RPMI7951 (cell line): ENCODE measurements at places on chromosomes 7 and 10. TPM values are rescaled to one million over a fixed set of nuclear protein-coding genes. Genes with fewer than 3 reads are reported as not detected.
A peak's percentile ranks its signal among the peaks of the same experiment; 100 is the strongest.

DNA sequence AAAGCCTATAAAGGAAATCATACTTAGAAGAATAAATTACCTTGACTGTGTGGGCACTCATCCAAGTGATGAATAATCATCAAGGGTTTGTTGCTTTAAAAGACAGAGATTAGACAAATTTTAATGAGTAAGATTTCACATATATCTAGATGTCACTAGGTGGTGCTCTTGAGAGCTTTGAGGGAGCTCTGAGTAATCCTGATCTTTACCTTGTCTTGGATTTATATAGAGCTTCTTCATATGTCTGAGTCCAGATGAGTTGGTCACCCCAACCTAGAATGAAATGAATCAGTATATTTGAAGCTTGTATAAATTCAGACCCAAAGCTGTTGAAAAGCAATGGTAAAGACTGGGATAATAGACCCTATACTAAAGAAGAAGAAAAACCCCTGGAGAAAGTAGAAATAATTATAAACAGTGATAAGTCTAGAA is 3.7 kb downstream of the AGR2 start:
- peak; percentile 85 for DNase-seq

GRCh38 chr10:70967591-70968587 is 79.5 kb upstream of the PCBD1 start:
- DNase-seq = peak; percentile 48

DNA sequence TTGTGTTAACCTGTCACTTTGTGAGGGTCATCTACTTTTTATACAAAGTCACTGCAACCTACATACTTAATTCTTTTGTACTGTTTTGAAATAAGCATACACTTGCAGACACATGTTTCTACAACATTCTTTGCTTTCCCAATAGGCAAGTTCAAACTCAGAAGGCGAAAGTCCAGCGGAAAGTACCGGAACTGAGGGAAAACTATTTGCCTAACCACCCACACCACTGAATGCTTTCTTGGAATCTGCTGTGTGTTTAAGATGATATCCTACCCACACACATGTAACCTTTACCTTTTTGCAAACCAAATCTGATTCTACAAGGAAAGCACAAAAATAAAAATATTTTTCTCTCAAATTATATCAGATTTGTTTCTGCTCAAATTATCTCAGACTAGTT is 139.4 kb upstream of the AGR3 start:
- no peak for DNase-seq

DNA sequence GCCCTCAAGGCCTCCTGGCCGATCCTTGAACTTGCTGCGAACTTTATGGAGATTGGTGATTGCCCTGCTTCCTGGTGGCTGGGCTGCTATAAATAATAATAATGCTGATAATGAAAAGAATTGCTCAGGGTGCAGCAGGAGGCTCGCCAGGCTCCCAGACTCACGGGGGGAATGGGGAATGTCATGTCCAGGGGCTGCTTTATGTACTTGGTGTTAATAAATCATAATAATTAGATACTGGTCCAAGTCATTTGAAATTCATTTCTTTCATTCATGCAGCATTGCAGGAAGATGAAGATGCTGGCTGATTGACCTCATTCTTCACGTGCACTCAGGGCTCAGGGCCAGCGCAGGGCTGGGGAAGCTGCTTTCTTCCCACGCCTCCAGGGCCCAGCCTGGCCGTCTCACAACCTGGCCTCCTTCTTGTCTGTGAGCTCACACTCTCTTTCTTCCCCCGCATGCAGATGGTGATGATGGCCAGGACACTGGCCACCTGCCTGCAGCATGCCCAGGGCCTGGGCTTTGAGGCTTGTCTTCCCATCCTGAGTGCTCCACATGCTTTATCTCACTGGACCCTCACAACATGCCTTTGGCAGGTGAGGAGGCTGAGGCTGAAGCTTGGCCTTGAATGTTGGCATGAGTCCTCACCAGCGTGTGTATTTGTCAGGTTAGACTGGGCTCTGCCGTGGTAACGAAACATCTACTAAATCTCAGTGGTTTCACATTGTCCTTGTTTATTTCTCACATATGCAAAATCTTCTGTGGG is 138.4 kb upstream of the TNS3 start:
- peak; percentile 35 for DNase-seq

DNA sequence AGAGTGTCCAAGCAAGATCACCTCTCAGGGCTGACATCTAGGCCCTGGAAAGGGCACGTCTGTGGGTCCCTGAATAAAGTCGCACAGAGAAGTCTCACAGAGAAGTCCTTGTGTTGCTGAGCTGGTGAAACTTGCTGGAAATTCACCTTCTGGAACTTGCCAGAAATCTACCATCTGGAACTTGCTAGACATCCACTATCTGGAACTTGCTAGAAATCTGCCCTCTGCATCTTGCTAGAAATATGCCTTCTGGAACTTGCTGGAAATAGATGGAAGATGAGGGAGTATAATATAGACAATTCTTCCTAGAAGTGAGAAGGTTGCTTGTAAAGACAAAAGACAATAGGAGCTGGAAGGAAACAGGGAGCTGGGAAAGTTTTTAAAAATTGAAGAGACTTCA is 5.4 kb upstream of the TAX1BP1 start:
- DNase-seq = no peak

The LIPK gene
- total RNA-seq = not detected in 2 replicates

The CPN1 gene
- not detected in 2 replicates for total RNA-seq

- DNase-seq = peak; percentile 74
Measured at GRCh38 chr7:20351901-20352300, 21.2 kb downstream of the ITGB8 start.

DNA sequence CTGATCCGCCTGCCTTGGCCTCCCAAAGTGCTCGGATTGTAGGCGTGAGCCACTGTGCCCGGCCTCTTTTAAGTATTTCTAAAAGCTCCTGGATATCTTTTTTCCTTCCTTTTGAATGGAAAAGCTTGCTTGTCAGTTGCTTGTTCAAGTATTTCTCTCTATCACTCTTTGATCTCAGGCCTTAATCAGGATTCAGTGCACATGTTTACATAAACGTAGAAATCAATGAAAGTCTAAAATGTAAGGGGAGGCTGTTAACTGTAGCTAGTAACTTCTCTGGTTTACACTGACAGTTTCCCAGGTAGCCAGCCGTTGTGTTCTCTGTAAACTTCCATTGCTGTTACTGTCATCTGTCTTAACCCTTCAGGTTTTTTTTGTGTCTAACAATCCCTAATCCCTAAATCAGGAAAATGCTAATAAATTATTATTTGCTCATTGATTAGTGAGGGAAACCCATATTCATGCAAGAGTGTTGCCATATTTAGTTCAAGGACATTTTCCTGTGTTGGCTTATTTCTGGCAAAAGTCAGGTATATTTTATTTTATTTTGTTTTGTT is 1.5 kb upstream of the PRPF18 start:
- no peak for DNase-seq

GRCh38 chr10:110425684-110426293 is 71.9 kb upstream of the DUSP5 start:
- DNase-seq = peak; percentile 91

- peak; percentile 59 for DNase-seq
Measured at GRCh38 chr7:21543528-21544302, 876 bp downstream of the DNAH11 start.

DNA sequence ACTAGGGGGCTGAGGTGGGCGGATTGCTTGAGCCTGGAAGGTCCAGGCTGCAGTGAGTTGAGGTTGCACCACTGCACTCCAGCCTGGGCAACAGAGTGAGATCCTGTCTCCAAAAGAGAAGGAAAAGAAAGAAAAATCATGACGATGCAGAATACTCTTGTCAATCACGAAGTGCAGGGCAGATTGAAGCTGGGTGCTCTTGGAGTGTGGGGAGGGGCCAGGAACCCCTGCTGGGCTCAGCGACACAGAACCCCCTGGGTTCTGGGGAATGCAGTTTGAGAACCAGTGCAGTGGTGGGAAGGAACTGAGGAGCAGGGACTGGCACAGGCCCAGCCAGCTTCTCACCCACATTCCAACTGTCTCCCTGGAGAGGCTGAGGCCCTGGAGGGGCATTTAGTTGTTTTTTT is 10.8 kb upstream of the INTS1 start:
- peak; percentile 23 for DNase-seq

GRCh38 chr7:149552799-149553198 is 55.2 kb upstream of the ZNF746 start:
- no peak for DNase-seq

- peak; percentile 76 for DNase-seq
Measured at GRCh38 chr7:105691680-105692564, 110.6 kb upstream of the EFCAB10 start.

DNA sequence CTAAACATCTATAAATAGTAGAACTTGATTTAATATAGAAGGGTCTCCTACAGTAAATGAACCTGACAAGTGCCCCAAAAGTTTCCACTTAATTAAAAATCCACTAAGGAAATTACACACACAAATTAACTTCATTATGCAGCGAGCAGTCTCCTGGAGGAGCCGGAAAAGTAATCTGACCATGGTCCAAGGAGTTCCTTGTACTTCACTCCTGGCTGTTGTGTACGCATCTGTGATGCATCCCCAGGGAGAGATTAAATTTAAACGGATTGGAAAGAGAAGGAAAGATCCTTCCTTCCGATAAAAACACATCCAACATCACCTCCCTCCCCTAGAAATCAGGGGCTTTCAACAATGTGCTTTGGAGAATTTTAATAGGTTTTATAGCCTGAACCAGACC is 85.5 kb downstream of the PARD3 start:
- no peak for DNase-seq

DNA sequence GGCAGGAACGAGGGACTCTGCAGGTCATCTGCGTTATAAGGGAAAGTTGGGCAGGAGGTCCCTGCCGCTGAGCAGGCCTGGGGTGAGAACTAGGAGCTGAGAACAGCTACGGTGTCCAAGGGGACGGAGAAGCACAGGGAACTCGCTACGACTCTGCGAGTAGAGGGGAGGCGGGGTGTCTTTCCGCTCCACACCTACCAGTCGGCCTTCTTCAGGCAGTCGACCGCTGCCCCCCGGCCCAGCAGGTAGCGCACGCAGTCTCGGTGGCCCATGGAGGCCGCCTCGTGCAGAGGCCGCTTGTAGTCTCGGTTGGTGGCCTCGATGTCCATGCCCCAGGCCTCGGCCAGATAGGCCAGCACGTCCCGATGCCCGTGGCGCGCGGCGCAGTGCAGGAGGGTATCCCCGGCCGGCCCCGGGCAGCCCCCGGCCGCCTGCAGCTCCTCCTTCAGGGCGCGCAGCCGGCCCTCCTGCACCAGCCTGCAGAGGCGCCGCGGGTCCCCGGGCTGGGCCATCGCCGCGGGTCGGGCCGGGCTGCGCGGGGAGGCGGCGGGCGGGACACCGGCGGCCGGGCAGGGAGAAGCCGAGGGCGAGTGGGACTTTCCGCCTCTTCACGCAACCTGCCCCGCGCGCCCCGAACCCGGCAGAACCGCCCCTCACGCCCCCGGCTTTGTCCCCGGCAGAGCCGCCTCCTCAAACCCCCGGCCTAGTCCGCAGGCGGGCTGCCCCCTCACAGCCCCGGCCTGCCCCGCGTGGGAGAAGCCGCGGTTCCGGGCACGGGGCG is 660 bp downstream of the ANKRD16 start:
- DNase-seq = peak; percentile 24

DNA sequence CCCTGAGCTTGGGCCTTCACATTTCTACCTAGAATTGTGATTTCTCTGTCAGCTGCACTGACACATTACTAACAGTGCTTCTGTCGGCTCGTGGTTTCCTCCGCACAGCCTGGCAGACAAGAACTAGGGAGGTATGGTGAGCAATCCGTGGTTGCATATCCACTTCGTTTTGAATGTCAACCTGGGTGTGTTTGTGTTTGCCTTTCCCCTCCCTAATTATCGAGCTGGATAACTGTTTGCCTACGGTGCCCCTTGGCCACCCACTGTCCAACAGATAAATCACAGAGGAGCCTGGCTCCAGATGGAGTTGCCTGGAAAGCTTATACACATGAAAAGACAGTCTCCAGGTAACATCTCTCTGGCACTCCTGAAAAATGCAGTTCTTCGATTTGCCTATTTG is 228.8 kb downstream of the TRIL start:
- DNase-seq = no peak

GRCh38 chr10:29443745-29444523 is 155.1 kb downstream of the LYZL1 start:
- DNase-seq = peak; percentile 18

- no peak for DNase-seq
Measured at GRCh38 chr10:102970562-102971340, 52.7 kb downstream of the CNNM2 start.

The FAM25C gene
- not detected in 2 replicates for total RNA-seq

The CALCR gene
- not detected in 2 replicates for total RNA-seq

- peak; percentile 17 for DNase-seq
Measured at GRCh38 chr7:149714910-149715471, 58.4 kb downstream of the ZNF467 start.

DNA sequence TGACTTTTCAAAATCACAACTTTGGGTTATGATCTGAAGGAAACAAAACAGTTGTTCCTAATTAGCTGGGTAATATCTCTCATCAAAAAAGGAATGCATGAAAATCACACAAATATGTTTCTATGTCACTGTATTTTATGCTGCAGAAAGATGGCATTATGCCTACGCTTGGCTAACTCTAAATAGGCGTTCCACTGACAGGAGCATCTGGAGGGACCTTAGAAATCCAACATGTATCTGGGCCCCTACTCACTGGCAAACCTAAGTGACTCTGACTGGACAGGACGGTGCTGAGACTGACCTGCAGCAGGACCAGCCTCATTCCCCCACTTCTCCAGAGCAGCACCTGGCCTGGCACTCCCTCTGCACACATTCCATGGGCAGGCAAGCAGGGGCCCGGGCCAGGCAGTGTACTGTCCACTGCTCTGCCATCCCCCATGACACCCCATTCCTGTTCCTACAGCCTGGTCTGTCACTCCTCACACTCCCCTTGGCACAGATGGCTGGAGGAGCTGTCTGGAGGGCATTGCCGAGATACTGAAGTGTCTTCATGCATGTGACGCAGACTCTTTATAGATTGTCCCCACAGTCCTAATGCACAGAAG is 2.6 kb upstream of the MYL7 start:
- DNase-seq = no peak

GRCh38 chr10:61835069-61835945 is 66.2 kb upstream of the ARID5B start:
- DNase-seq = peak; percentile 78

The PTPRE gene
- 17.5 TPM in 2 replicates for total RNA-seq

- DNase-seq = peak; percentile 64
Measured at GRCh38 chr10:49568235-49568634, 29.3 kb upstream of the ERCC6 start.

GRCh38 chr7:102287981-102288278 is 1.3 kb downstream of the SH2B2 start:
- no peak for DNase-seq

GRCh38 chr10:64394744-64395143 is 873.5 kb downstream of the REEP3 start:
- no peak for DNase-seq

GRCh38 chr7:71132127-71132376 is at the start of gene GALNT17:
Gene GALNT17 (plus strand): TSS chr7:71132144.
- DNase-seq = no peak

DNA sequence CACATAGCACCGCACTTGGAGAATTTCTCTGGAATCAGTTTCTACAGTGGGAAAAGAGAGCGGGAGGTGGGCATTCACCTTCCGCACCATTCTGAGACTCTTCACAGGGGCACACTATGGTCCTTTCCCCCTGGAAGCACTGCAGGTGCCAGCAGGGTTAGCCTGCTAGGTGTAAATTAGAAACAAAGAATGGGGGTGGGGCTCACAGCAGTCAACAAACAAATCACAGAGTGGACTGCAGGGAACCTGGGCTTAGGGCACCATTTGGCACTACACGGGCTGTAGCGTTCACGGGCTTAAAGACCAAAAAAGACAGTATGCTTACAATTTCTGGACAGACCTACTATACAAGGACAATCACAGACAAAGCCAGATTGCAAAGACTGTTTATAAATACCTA is 8.0 kb upstream of the PKD1L1 start:
- no peak for DNase-seq
